ENCODE measurements at places on chromosomes 1 and 21. TPM values are rescaled to one million over a fixed set of nuclear protein-coding genes. Genes with fewer than 3 reads are reported as not detected.

DNA sequence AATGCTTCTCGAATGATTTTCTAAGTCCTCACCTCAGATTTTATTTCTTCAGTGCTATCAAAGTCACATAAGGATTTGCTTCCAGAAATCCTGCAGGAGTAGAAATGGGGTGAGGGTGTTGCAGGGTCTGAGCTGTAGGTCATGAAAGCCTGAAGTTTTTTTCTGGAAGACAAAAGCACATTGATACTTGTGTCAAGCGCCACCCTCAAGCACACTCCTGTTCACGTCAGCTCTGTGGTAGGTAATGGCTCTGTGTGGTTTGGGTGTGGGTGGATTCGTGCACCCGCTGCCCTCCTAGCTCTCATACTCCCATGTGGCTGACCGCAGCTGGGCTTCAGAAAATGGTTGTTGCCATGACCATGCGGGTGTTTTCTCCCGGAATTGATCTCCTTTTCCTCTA, 39.9 kb downstream of the AKNAD1 start:
- no peak for DNase-seq

GRCh38 chr1:13921190-13921589, 221.2 kb downstream of the PRDM2 start:
- no peak for DNase-seq

GRCh38 chr1:179061360-179062282, 20.2 kb upstream of the TOR3A start:
- no peak for DNase-seq

- DNase-seq: no peak
Measured at GRCh38 chr1:54439550-54440223, 33.5 kb upstream of the SSBP3 start.

- DNase-seq: no peak
Measured at GRCh38 chr1:231485029-231485784, 43.3 kb upstream of the TSNAX start.

DNA sequence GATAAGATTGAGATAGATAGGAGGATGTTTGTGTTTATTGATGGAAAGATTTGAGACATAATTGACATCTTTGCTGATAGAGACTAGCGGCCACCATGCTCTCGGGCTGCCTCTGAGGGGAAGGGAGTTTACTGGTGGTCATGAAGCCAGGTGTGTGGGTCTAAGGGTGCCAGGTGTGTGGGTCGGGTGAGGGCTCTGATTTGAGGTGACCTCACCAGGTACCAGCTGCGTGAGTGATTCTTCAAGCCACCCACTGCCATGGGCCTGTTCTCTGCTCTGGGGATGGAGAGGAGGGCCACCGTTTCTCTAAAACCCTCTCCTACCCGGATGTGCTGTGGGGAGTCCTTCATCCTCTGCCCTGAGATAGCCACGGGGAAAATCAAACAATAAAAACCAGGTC, 3.2 kb downstream of the UBASH3A start:
- DNase-seq: no peak

DNA sequence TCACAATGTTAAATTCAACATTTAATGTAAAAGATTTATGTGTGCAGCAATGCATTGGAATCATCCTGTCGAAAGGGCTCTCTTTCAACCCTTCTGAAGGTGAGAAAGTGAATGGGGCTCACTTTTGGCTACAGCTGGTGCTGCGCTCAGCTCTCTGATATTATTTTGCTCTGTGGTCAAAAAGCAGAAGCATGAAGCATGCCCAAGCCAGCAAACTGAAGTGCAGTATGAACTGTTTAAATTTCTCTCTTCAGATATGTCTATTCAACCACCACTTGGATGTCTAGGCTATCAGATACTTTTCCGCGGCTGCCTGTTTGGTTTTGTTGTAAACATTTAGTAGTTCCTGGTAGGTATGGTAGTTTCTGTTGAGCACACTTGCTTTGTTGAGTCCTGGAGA, 216.9 kb upstream of the TMPRSS15 start:
- no peak for DNase-seq

DNA sequence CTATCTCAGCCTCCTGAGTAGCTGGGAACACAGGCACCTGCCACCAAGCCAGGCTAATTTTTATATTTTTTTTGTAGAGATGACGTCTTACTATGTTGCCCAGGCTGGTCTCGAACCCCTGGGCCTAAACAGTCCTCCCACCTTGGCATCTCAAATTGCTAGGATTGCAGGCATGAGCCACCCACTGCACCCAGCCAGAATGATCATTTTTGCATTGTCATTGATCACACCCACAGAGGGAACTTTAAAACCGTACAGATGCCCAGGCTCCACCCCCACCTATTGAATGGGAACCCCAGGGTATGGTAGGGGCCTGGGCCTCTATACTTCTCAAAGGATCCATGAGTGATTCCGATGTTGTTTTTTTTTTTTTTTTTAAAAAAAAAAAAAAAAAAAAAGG, 36.7 kb downstream of the ETNK2 start:
- DNase-seq: no peak

GRCh38 chr1:160045653-160046052, 13.9 kb upstream of the PIGM start:
- DNase-seq: no peak

- no peak for DNase-seq
Measured at GRCh38 chr1:23194119-23194984, 22.9 kb downstream of the HTR1D start.

- no peak for DNase-seq
Measured at GRCh38 chr1:150761801-150762200, 3.8 kb downstream of the CTSS start.

- DNase-seq: no peak
Measured at GRCh38 chr1:231964241-231964640, 337.7 kb downstream of the DISC1 start.

- DNase-seq: no peak
Measured at GRCh38 chr1:25461849-25462248, 31.2 kb downstream of the MACO1 start.

- DNase-seq: no peak
Measured at GRCh38 chr1:156451505-156452160, 48.9 kb downstream of the MEF2D start.

DNA sequence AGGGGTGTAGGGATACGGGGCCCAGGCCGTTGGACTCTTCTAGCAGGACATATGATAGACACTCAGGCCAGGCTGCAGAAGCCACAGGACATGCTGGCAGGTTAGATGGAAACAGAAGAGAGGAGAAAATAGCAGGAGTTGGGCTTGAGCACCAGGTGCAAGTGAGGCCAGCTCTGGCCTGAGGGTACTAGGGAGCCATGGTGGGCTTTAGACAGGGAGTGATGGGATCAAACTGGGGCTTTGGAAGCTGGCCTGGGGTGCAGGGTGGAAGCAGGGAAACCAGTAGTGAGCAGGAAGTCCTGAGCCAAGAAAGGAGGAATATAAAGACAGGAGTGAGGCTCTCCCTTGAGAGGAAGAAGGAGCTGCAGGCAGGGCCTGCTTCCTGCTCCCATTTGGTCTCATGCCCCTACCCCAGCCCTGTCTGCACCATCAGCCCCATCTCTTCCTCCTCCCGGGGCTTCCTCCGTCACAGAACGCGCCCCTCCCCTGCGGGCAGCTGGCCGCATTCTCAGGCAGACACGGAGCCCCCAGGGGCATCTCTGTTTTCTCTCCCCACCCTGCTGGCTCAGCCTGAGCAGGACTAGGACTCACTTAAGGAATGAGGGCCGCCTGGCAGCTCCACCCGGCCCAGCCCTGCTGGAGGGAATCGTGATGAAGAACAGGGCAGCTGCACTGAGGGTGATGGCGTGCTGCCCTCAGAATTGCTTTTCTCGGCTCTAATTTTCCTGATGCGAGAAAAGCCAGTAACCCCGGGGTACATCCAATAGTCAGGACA, 165.5 kb upstream of the TMEM51 start:
- no peak for DNase-seq

DNA sequence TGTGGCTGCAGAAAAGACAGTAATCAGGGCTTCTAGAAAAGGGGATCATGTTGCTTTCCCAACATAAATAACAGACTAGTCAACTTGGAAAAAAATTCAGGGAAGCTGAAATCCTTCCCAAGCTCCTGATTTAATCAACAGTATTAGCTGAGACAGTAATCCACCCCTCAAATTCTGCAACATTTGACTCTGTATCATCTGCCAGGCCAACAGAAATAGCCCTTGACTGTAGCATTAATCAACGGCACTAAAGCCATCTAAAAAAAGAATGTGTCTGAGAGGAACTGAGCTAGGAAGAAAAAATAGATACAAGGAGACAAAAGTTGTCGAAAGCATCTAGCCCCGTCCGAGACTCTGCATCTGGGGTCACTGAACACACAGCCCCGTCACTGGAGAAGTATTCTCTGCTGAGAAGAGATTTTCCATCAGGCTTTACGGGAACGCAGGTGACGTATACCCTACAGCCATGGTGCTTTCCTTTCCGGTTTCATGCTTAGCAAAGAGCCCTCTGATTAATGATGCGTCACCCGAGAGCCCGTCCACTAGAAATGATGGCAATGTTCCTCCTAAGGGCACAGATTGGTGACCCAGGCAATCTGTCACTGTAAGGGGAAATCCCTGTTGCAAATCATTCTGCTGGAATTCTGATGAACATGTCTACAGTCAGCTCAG, 42.1 kb upstream of the TP53BP2 start:
- DNase-seq: no peak

GRCh38 chr1:58997060-58997411, 213.2 kb upstream of the JUN start:
- DNase-seq: no peak

GRCh38 chr1:29133861-29134694, 10.4 kb upstream of the TMEM200B start:
- DNase-seq: no peak

- no peak for DNase-seq
Measured at GRCh38 chr1:223837206-223837605, 8.5 kb downstream of the TP53BP2 start.

- DNase-seq: no peak
Measured at GRCh38 chr1:95509989-95510388, 276.0 kb downstream of the RWDD3 start.

DNA sequence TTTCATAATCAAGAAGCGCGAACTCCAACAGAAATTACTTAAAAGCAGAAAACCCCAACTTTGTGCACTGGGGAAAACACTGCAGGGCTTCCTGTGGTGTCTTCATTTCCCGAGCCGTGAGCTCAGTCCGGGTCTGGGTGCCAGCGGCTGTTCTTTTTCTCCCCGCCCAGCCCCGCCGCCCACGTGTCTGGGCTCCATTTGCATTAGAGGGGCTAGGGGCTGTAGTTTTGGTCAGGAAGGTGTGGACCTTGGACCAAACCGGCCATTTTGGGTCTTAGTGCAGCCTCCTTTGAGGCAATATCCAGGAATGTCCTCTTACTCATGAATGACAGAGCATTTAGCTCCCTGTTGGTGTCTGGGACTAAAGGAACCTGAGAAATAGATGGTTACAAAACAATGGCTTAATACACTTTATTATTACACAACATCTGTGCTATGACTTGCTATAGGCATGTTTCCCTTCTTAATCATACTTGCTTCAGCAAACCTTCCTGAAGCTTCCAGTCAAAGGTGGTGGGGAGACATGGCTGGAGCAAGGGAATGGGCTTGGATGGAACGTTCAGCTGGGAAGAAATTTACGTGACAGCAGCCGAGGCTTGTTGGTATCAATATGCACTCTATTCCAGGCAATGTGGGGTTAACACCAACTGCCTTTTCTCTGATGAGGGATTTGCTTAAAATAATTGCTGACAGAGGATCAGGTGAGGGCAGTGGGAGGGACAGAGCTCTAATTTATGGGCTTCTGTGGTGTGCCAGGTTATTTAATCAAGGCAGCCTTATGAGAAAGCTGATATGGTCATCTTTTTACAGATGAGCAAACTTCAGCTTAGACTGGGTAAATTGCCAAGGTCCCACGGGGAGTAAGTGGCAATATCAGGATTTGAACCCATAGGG, 1.1 kb downstream of the AGTRAP start:
- DNase-seq: no peak

DNA sequence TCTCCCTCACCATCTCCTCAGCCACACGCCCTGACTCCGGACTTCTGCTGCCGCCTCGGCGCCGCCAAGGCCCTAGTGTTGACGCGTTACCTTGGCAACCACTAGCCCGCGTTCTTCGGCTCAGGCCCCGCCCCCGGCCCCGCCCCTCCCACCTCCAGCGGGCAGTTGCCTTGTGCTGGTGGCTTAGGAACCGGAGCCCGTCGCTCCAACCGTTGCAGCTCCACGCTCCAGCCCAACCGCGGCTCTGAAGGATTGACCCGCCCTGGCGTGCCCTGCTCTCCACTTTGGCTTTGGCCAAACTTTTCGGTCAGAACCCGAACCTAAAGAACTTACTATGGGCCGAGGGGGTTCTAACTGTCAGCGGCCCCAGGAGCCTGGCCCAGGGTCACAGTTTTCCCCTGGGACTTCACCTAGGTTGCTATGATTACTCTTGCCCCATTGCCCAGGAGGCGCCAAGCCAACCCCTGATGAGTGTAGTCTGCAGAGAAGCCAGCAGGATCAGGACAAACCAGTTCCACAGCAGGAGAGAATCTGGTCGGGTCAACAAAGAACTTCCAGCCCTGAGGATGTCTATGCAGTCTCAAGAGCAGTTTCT, at the start of gene CFAP45:
CFAP45 (minus strand) TSS at position 80 of the 595 bp plus-strand sequence; CDS start at position 13, 67 bp downstream.
- DNase-seq: peak; percentile 77

DNA sequence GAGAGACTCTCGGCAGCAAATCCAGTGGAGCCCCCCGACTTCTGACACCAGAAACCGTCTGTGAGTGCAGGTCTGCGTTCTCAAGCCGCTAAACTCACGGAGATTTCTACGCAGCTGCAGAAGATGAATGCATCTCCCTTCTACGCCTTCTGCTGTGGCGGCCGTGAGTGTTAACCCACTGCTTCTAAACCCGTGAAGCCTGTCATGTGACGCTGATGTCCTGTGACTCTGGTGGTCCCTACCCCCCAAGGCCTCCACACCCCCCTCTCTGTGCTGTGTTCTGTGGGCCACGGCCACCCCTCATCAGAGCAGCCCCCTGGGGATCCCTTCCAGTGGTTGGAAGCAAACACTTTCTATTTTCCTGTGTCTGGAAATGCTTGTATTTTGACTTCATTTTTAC, 33.9 kb upstream of the COL18A1 start:
- DNase-seq: no peak

GRCh38 chr1:245432228-245432875, 277.6 kb downstream of the KIF26B start:
- no peak for DNase-seq

DNA sequence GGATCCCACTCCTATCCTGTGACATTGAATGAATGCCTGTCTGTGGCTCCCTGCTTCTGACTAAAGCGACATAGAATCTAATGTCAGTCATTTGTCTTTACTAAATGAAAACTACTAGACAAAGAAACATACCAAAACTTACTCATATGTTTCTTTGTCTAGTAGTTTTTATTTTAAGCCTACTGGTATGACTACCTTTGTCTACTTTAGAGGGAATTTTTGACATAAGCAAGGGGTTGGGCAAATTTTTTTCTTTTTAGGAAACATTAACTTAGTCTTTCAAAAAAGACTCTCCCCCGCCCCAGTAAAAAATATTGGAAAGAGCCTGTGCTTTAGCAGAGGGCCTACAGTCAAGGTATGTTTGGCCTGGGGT, 4.9 kb downstream of the NEK7 start:
- no peak for DNase-seq

CD1D gene
- total RNA-seq: 9.5 TPM

LRRC47 gene
- total RNA-seq: 27.5 TPM

USP33 gene
- 23.3 TPM for total RNA-seq

RIPPLY3 gene
- not detected for total RNA-seq

FAM151A gene
- 78.9 TPM for total RNA-seq

CYP4A11 gene
- total RNA-seq: 501 TPM

NBPF20 gene
- total RNA-seq: 10.0 TPM

KIF1B gene
- 28.5 TPM for total RNA-seq

SLC45A1 gene
- total RNA-seq: 0.20 TPM

KCNJ15 gene
- total RNA-seq: 1.8 TPM

All from left lobe of liver (tissue), 2 donors.